RWPE2 (cell line): ENCODE measurements at places on chromosomes 1 and 21.

DNA sequence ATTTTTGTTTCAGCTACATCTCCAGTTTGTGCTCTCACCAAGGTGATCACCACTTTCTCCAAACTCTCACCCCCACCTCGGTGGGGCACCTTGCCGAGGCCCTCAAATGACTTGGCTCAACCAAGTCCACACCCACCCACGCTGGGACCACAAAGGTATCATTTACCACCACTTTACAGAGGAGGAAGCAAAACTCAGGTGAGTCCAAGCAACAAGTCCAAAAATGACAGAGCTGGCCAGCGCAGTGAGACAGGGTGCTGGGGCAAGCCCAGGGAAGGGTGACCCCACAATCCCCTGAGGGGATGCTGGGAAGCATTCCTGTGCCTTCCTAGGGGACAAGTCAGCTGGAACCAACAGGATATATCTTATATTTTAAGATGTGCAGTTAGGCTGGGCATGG lies 24.7 kb downstream of the SSBP3 start:
- DNase-seq, result no peak

DNA sequence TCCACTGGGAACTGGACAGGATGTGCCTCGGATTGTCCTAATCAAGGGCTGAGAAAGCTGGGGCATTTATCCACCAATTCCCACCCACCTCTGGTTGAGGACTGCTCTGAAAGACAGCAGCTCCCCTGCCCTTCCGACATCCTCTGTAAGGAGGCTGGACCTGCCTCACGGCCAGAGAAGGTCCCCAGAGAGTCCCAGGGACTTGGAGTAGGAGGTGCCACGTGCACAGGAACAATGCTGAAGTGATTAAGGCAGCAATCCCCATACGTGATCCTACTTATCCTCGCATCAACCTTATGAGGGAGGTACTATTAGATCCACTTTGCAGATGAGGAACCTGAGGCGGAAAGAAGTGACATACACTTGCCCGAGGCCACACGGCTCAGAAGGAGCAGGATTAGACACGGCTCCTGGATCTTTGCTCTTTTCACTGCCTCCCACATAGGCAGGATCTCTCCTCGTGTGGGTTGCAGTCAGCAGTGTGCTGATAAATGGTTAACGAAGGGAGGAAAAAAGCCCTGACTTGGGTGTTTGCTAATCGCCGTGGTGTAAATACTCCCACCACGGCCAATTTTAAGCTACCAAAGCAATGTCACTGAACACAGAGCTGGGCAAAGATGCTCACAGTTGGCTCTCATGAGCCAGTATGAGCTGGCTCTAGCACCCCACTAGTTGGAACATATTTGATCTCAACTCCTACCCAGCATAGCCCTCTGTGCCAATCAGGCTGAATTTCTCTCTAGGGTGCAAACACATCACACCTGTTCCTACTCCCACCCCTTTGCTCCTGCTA lies 18.6 kb upstream of the LDLRAP1 start:
- DNase-seq, result no peak

DNA sequence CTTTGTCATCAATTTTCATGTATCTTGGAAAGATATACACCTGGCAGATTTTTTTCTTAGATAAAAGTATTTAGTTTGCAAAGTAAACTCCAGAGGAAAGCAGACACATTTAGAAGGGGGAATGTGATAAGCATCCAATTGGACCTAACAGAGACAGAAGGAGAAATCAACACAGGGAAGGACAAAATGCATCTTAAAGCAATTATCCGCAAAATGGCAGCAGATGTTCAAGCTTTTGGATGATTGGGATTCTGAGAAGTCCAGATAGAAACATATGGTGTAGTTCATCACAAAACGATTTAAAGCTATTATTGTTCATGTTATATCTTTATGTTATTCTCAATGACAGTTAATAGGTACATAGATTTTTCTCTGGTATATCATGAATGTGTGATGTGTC lies 1153.1 kb upstream of the B3GALT2 start:
- DNase-seq, result no peak

DNA sequence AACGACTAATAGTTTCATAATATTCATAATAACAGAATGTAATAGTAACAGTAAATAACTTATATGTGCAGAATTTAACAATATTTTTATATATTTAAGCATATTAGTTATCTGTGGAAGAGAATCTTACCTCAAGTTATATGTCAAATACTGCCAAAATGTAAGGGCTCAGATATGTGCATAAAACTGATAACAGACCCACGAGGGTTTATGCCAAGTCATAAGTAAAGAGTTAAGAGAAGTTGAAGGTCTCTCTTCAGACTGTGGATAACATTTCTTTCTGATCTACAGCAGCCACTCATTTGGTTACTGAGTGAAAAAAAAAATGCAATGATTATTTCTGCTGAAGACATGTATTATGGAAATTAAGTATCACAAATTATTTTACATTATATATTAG lies 1167.8 kb upstream of the NCAM2 start:
- no peak for DNase-seq

- DNase-seq, result no peak
Observed at GRCh38 chr1:236774926-236775325, 20.2 kb upstream of the MTR start.

DNA sequence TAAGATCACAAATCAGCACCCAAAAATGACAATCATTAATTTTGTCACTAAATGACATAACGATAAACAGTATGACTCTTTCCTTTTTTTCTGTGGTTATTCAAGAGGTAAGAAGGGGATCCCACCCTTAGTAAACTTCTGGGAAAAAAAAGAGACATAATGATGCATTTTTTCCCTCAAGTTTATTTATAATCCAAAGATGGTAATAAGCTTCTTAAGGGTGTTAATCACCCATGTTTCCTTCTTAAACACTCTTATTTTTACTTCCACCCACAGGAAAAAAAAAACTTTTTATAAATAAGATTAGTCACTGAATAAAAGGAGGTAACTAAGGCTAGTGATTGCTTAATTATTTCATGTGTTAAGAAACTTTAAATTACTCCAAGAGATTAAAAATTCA lies 24.7 kb downstream of the RGS1 start:
- DNase-seq, result no peak

- no peak for DNase-seq
Observed at GRCh38 chr1:48030696-48031365, 33.6 kb upstream of the TRABD2B start.

- no peak for DNase-seq
Observed at GRCh38 chr21:8991088-8991907, 1530.1 kb upstream of the TPTE start.

- DNase-seq, result no peak
Observed at GRCh38 chr1:20110679-20111078, 8.7 kb downstream of the PLA2G2D start.

- DNase-seq, result no peak
Observed at GRCh38 chr1:85700422-85700821, 7.8 kb downstream of the ZNHIT6 start.

DNA sequence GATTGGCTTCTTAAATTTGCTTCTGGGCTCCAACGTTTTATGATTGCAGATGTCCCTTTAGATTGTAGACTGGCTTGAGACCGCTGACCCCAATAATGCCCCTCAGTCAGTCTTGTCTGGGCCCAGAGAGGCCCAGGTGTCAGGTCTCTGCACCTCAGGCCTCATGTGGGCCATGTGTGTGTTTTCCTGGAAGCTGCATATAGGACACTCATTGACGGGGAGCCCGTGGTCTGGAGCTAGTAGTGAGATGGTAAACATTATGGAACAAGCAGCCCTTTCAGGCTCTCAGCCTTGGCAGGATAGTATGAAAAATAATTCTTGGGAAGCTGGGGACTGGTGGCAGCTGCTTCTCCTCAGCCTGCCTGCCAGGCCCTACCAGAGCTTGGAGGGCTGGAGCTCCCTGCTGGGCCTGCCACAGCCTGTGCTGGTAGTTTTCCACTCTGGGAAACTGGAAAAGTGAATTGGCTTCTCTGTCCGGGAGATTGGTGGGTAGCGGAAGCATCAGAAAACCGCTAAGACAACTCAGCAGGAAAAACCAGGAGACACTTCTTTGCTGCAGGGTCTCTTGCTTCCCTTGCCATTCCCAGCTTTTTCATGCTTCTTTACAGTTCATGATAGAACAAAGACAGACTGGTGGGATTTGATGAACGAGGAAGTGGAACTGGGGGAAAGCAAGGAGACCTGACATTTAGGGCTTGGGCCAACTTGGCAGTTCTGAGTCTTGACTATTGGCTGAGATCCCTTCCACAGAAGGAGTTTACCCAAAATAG lies 57.8 kb upstream of the HSD17B7 start:
- DNase-seq, result no peak

GRCh38 chr1:17865912-17866739 lies 111.0 kb downstream of the ACTL8 start:
- DNase-seq, result peak; percentile 79

- DNase-seq, result no peak
Observed at GRCh38 chr21:33451634-33452071, 28.1 kb downstream of the TMEM50B start.

GRCh38 chr1:2787163-2787911 lies 14.2 kb downstream of the TTC34 start:
- peak; percentile 39 for DNase-seq

DNA sequence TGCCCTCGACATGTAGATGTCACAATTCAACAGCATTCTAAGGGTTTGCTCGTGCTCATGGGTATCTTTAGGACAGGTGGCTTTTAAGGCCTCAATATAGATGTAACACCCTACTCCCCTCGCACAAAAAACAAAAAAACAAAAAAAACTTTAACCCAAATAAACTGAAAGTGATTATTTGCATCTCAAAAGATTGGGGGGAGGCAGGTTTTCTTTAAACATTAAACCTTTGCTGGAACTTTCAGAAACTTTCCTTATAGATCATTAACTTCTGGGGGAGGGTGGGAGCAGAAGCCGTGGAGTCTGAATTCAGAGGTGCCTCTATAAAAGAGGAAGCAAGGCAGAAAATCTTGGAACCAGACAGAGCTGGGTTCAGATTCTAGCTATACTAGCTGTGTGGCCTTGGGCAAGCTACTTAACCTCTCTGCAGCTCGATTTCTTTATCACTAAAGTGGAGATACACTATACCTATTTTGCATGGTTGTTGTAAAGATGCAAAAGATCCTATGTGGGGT lies 3.2 kb upstream of the KIAA1614 start:
- no peak for DNase-seq

DNA sequence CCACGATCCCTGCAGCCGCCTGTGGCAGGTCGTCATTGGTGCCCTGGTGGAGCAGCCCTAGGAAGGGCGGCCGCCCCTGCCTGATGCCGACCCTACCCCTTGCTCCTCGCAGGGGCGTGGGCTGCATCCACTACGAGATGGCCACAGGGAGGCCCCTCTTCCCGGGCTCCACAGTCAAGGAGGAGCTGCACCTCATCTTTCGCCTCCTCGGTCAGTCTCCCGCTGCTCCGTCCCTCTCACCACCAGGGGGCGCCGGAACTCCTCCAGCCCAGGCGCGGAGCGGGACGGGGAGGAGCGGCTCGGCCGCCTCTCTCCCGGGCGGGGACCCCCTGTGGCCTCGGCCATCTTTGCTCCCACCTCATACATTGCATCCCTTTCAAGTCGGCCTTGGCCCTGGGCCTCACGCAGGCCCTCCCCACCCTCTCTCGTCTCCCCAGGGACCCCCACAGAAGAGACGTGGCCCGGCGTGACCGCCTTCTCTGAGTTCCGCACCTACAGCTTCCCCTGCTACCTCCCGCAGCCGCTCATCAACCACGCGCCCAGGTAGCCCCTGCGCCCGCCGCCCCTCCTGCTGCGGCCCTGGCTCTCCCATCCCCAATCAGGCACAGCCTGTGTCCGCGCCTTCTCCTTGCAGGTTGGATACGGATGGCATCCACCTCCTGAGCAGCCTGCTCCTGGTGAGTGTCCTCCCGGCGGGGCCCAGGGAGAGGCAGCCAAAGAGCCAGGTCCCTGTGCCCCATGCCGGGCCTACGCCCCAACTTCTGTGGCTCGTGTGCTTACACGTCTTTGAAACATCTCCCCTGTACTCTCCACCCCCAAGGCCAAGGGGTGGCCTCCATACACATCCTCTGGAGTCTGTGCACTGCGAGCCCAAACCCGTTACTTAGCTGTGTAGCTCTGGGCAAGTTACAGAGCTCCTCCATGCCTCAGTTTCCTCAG lies 24.7 kb downstream of the CDK18 start:
- DNase-seq, result no peak

DNA sequence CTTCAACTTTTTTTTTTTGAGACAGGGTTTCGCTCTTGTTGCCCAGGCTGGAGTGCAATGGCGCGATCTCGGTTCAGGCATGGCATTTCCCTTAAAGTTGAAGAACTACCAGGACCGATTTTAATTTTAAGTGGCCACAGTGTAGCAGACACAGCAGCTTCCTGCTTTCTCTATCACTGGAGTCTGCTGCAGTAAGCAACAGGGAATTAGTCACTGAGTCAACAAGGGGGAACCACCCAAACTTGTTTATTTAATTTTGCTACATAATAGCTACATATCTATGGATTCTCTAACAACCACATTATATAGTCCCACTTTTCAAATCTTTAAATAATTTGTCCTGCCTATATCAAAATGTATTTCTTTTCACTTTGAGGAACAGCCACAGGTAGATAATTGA lies 12.5 kb upstream of the TNNI3K start:
- no peak for DNase-seq

- DNase-seq, result no peak
Observed at GRCh38 chr21:15006594-15007230, 58.1 kb downstream of the NRIP1 start.

- DNase-seq, result no peak
Observed at GRCh38 chr1:155931332-155932038, 2.7 kb downstream of the KHDC4 start.

DNA sequence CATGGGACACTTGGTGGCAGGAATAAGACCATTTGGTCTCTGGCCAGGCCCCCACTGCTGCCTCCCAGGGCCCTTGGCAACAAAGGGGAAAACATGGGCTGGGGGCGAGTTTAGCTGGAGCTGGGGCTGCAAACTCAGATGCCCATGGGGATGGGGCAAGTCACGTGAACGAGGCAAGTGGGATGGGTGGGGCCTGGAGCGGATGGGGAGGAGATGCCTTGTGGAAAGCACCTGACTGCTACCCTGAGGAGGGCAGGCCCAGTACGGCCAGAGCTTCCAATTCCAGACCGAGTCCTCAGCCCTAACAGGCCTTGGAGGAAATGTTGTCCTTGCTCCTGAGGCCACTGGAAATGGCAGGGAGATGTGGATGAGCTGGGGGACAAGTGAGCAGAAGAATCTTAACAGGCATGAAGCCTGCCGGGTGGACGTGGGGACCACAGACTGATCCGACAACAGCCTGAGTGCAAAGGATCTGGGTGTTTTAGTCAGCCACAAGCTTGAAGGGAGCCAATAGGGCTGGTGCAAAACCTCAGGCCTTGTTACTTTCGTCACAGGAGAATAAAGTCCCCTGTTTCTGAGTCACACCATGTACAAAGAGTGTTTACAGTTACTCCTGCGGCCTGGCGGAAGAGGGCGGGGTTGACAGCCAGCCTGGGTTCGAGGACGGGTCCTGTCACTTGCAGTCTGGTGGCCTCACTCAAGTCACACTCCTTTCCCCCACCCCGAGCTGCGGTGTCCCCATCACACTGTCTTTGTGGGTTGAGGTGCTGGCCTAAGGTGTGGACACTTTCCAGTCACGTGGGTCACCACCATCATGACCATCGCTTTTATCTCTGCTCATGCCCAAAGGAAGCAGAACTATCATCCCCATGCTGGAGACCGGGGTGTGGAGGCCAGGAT lies 19.1 kb downstream of the RUNX3 start:
- DNase-seq, result no peak
